ENCODE measurements at places on chromosomes 3 and 15.

DNA sequence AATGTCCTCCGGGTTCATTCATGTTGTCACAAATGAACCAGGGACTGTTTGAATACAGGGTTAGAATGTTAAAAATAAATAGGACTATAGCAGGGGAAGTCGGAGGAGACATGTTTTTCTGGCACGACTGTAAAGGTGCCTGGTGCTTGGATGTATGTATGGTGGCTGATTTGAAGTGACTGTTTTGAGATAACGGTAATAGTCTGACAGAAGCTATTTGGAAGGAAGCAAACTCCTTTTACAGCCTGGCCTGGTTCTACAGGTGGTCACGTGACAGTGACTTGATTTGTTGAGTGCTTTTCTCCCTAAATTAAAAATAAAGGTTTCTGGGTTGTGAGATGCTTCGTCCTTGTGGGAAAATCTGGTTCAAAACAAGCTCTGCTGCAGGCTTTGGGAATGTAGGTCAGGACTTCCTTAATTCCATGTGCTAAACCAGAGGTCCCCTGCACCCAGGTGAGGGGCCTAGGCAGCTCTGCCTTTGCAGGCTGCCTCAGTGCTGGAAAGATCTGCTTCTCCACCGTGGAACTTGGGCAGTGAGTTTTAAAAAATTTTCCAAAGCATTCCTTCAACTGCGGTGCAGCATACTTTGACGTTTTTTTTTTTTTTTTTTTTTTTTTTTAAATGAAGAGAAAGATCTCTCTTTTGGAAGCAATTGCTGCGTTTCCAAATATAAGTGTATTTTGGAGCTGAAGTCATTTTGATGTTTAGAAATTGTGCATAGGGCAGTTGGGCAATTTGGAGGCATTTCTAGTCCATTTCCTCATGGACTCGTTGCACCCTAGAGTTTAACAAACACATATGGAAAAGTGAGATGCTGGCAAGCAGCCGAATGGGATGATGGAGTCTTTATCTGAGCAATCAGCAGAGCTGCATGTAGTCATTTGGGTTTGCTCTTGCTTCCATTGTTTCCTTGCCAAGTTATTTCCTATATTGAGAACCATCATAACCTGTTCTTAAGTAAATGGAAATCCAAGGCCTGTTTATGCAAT lies 30.9 kb downstream of the ITPR1 start:
- DNase-seq = no peak

DNA sequence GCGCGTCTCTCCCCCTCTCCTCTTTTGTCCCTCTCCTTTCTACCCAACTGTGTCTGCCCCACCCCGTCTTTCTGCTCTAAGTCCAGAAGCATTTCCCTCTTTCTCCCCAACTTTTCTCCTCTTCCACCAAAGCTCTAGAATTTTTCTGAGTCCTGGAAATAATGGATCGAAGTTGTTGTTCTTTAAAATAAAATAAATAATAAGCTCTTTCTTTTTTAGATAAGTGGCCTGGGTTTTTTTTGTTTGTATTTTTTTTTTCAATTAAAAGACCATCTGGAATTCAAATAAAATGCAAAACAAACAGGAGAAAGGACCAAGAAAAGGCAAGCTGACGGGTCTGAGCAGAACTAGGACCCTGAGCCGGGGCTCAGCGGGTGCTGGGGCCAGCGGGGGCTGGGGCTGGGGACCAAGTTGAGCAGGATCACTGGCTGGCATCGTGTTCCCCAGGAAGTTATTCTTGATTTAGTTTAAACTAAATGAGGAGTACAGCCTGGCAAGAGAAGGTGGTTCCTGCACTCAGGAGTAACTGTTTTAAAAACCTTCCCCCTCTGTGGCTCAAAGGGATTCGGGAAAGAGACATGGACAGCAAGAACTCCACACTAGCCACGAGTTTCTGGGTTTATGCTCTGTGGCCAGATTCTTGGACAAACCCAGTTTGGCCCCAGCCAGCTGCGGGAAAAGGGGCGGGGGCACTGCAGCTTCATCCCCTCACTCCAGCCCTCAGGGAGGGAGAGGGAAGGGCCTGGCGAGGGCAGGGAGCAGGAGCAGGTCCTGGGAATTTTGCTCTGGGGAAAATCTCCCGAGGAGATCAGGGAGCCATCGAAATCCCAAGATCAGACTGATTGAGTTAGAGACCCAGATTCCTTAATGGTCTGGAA lies 8.4 kb downstream of the GATA2 start:
- no peak for DNase-seq

DNA sequence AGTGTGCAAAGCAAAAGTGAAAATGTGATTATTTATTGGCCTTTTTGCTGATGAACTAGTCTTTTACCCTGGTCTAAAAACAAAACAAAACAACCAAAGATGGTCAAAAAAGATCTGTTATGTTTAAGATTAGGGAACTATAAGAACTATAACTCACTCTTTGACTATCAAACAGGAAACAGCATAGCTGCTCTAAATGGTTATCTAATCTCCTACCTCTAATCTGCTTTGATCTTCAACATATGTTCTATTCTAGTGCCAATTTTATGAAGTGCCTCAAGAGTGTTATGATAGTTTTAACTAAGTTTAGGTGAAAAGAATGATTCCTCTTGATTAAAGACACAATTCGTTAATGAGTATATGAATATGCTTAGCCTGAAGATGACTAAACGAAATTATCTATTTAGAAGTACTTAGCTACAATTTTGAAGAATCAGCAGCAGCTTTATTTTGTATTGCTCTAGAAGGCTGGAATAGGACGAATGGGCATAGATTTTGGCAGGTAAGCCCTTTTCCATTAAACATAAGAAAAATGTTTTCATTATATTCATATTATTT lies 46.0 kb downstream of the SETD2 start:
- peak; percentile 2 for DNase-seq

DNA sequence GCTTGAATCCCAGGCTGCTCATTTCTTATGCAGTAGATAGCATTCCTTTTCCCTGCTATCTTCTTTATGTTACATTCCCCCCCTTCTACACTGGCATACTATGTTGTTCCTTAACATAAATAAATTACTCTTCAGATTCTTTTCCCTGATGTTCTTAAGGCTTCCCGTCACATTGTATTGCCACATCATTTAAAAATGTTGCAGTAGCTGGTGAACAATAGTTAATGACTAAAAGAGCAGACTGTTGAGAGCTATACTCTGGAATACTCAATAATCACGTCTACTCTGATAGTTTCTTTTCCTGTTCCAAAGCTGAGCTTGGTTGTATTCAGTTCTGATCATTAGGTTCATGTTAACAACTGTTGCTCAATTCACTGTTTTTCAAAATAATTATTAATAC lies 219.9 kb downstream of the CHST2 start:
- DNase-seq = no peak

DNA sequence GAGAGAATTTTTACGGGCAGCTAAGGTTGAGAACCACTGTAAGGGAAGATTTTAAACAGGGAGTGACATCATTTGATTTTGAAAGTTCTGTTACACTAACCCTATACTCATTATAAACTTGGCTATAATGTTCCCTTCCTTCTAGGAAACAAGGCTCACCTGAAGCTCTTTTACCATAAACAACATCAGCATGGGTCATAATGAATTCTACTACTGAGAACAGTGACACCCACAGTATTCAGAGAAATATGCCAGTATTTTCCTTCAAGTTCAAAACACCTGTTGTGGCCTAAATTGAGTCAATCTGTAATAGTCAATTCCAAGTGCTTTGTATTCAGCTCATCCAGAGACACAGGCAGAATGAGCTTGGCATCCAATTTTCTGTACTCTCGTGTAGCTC lies 175.3 kb upstream of the STT3B start:
- DNase-seq = no peak

DNA sequence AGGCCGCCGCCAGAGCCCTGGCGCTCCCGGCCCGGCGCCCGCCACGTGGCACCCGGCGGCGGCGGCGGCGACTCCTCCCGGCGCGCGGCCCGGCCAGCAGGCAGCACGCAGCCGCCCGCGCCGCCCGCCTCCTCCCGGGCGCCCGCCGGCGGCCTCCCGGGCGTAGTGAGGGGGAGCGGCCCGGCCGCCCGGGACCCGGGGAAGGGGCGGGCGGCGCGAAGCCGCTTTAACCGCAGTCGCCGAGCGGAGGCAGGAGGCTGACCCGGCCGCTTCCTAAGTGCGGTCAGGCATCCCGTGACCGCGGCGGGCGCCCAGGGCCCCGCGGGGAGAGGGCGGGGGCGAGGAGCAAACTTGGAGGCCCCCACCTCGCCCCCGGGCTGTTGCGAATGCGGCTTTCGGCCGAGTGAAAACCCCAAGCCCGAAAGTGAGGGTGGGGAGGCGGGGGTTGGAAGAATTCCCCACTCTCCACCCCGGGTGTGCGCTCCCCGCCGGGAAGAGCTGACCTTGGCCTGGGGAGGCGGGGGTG lies 1.7 kb upstream of the HES1 start:
- peak; percentile 52 for DNase-seq

DNA sequence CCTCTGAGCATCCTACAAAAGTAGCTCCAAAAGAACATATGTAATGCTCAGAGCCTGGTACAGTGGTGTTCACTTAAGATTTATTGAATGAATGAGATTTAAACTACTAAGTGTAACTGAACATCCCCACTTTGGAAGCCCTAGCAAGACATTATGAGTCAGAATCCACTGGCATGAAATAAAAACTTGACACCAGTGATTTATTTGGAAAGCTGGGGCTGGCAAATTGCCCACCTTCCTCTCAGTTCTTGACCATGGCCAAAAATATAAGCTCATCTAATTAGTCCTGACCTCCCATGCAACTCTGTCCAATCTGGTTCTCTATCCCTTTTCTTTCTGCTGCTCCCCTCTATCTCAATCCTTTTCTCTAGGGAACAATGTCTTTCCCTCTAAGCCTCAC lies 418.0 kb downstream of the PLCL2 start:
- DNase-seq = no peak

DNA sequence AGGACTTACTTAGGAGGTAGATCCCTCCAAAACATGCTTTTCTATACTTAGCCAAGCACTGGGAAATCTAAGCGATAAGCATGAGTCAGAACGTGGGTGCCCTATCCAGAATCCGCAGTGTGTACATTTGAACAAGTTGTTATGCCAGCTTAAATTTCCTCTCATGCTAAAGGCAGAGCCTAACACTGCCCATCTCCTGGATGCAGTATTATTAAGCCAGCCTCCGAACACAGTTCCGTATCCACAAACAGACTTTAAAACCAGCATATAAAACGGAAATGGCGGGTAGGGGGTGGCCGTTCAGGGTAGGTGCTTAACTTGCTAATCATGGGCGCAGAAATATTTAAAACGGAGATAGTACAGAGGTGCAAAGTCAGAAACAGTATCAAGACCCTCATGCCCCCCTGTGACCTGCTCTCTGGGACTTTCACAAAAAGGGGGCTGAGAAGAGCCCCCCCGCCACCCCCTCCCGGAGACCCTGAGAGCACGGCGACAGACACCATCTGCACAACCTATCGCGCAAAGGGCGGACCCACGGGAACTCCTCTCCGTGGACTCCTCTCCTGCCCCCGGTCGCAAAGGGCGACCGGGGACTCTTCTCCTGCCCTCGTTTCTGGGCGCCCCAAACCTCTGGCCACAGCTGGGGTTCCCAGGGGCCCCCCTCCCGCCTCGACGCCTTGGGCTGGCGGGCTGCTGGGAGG lies 889 bp upstream of the LRRIQ4 start:
- DNase-seq = peak; percentile 6

DNA sequence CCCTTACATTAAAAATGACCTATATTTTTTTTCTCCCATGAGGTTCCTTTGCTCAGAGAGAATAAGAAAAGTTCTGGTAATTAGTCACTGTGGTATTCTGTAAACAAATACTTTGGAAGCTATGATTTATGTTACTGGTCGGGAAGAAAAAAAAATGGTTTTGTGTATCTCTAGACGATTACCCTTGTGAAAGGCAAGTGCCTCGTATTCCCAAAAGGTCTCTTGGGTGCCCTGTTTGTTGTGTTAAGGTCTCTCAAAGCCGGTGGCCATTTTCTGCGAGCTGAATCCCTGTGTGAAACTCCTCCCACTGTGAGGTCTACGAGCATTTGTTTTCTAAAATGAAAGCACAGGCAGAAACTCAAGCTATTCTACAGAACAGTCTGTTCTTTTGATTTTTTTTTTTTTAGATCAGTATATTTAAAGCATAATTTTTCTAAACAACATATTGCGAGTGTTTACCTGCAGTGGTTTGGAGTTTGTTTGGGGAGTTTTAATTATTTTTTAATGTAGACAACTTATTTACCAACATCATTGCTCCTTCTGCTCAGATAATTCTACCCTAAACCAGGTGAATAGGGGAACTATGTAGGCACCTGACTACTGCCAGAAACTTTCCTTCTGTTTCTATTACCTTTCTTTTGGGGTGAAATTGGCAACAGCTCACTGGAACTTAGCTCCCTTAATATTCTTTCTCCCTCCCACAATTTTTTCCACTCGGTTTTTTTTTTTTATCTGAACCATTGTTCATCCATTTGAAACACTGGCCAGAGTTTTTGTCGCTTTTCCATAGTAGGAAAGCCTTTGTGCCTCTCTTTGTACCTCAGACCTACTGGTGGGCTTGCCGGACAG lies 44.0 kb downstream of the ZBTB38 start:
- peak; percentile 79 for DNase-seq

- no peak for DNase-seq
Observed at GRCh38 chr3:126439968-126440708, 35.6 kb downstream of the ZXDC start.

GRCh38 chr3:58333206-58334012 lies 717 bp downstream of the PXK start:
- DNase-seq = peak; percentile 23

GRCh38 chr15:90028376-90028944 lies 27.3 kb downstream of the ZNF710 start:
- DNase-seq = no peak

- DNase-seq = peak; percentile 32
Observed at GRCh38 chr3:42216931-42217333, 49.1 kb downstream of the CCK start.

- peak; percentile 64 for DNase-seq
Observed at GRCh38 chr3:129606636-129607390, at the start of gene PLXND1. PLXND1 (minus strand) TSS chr3:129606676; CDS start chr3:129606639, 37 bp downstream.

- DNase-seq = no peak
Observed at GRCh38 chr15:33451385-33451784, 140.6 kb downstream of the RYR3 start.

- no peak for DNase-seq
Observed at GRCh38 chr15:57114070-57114469, 195.6 kb downstream of the TCF12 start.

DNA sequence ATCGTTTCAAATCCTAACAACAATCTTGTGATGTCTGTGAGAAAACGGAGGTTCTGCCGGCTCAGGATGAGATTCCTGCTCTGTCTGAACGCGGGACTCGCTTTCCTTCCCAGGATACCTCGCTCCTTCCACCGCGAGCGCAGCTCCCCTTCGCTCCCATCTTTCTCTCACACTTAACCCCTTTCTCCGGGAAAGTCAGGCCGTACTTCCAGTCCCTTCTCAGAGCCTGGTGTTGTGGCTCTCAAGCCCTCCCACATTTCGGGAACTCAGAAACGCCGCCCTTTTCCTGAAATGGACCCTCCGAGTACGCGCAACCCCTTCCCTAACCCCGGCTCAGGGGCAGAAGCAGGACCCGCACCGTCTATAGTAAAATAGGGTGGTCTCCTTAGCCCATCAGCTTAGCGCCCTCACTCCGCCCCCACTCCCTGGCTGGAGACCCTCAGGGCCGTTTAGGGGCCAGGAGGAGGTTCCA lies 378 bp upstream of the FEM1B start:
- DNase-seq = no peak

GRCh38 chr15:20367093-20367492 lies 174.5 kb downstream of the GOLGA6L6 start:
- no peak for DNase-seq

Data from CD4-positive, alpha-beta T cell treated with Interleukin-12 subunit alpha and Interleukin-12 subunit beta, for 1 hour (primary cell).